NCI-H2029 treated with DMSO at 0.1 percent for 48 hours (cell line): ENCODE measurements at places on chromosomes 1 and 21.

DNA sequence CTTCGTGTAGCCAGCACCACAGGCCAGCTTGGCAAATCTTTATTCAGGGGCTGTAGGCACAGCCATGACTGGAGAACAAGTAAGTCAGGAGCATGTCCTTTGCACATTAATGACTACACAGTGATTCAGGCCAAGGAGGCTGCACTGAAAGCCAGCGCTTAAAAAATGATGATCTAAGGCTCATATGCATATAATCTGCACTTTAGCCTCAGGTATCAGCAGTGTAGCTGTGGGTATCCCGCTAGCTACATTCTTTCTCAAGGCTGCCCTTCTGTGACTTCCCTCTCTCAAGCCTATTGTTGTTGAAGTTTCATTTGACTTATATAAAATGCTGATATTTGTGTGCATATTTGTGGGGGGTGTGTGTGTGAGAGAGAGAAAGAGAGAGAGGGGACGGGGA lies 62.6 kb upstream of the RGL1 start:
- DNase-seq = no peak

GRCh38 chr1:66436378-66437135 lies 97.4 kb upstream of the SGIP1 start:
- no peak for DNase-seq

DNA sequence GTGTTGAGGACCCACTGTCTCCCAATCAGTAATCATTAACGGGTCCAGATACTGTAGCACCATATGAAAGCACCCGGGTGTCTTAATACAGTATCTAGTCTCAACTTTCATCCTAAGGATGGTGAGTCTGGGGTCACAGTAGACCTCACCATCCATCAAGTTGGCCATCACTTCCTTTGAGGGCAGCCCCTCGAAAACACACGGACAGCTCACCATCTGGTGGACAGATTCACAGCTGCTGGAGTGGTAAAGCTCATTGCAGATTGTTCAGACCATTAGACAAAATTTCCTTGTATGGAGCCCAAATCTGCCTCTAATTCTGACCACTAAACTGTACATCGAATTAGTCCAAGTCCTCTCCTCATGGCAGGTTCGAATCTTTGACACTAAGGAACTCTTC lies 123.1 kb downstream of the PGBD5 start:
- no peak for DNase-seq

GRCh38 chr1:26530410-26530894 lies 891 bp downstream of the RPS6KA1 start:
- DNase-seq = no peak

GRCh38 chr1:189206617-189207016 lies 1271.0 kb downstream of the BRINP3 start:
- DNase-seq = no peak

DNA sequence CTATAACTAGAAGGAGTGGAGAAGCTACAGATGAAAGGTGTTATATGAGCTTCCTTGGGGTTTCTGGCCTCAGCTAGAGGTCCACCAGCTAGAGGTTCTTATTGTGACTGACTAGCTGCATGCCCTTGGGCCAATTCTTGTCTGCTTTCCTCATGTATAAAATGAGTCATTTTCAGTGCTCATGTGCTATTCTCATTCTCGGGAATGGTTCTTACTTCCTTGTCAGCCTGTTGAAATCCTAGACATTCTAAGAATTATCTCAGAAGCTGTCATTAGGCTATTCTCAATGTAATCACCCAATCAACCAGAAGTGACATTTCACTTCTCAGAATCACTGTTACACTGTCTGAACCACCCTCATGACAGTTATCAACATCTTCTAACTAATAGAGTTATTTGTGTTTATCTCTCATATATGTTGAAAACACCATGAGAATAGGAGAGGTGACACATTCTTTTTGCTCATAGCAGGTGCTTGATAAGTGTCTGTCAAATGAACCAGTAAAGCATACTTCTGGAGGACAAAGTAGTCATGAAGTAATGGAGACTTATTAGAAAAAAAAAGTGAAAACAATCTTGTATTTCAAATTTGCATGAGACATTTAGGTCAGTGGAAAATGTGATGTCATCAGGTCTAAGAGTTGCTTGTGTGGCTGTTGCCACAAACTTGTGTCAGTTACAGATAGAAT lies 122.8 kb upstream of the IVNS1ABP start:
- no peak for DNase-seq

DNA sequence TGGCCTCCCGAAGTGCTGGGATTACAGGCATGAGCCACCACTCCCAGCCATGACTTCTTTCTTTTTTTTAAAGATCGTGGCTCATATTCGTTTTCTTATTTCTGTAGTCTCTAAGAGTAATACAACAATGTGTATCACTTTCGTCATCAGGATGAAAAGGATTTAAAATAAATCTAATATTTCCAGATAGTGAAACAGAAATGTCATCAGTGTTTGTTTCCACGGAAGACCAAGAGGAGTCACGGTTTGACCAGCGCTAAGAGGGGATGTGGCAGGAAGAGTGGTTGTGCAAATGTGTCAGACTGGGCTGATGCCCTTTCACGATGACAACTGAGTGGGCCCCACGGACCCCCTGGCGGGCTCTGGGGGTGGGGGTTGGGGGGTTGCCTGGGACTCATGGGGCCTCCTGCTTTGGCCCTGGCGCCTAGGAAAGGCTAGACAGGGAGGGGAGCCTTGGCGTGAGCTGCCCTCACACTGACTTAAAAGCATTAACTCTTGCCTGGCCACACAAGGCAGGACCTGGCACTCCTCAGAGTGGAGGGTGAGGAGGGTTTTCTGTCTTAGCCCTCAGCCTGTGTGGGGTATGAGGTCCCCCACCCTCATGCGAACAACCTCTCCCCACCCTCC lies 8.4 kb downstream of the SOX13 start:
- DNase-seq = no peak

- no peak for DNase-seq
Observed at GRCh38 chr1:81976539-81976938, 175.8 kb downstream of the ADGRL2 start.

DNA sequence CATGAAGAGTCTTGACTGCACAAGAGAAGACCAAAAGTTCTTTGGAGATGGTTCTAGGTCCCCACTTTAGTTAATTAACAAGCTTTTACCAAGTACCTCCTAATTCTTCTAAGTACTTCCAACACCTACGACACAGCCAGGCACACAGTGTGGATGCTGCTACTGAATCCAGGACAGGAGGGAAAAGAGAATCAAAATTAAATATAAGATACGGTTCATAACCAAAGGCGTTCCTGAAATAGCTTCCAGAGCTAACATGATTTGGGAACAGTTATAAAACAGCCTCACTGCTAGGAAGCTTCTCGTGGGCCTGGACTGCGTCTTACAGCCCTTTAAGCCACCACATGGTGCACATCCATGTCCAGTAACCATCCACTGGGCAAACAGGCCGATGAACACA lies 75.0 kb downstream of the CD34 start:
- no peak for DNase-seq
